ENCODE measurements at places on chromosomes 7 and 10. TPM values are rescaled to one million over a fixed set of nuclear protein-coding genes. Genes with fewer than 3 reads are reported as not detected.

Gene CLDN4
- 5.8 TPM for total RNA-seq

Gene FRMPD2
- not detected for total RNA-seq

Gene GRM8
- total RNA-seq: not detected

Gene TMEM178B
- 1.3 TPM for total RNA-seq

Gene VAX1
- 1.5 TPM for total RNA-seq

Gene LEP
- not detected for total RNA-seq

Gene SFTPA1
- not detected for total RNA-seq

Gene TMEM236
- total RNA-seq: 0.05 TPM

Gene OPN1SW
- total RNA-seq: not detected

Gene GOT1
- total RNA-seq: 43.1 TPM

Gene PITX3
- total RNA-seq: 1.5 TPM

Gene ADCYAP1R1
- 0.03 TPM for total RNA-seq

Gene SSC4D
- total RNA-seq: 1.5 TPM

Gene LIPF
- total RNA-seq: not detected

Gene CYP2E1
- total RNA-seq: 0.11 TPM

Gene OR2A7
- total RNA-seq: not detected

Gene C10orf62
- total RNA-seq: not detected

Gene ITPRID1
- total RNA-seq: not detected

Gene VIPR2
- total RNA-seq: 0.06 TPM

Gene GRID2IP
- not detected for total RNA-seq

Gene CDHR3
- total RNA-seq: 3.7 TPM

Gene SLC26A5
- not detected for total RNA-seq

Gene THNSL1
- 4.7 TPM for total RNA-seq

Gene NUDT1
- 98.7 TPM for total RNA-seq

Gene TBC1D12
- 5.9 TPM for total RNA-seq

Gene RBP4
- 4.9 TPM for total RNA-seq

Gene FRAT1
- total RNA-seq: 1.9 TPM

Gene ASB13
- total RNA-seq: 24.6 TPM

Gene CSTF2T
- 17.0 TPM for total RNA-seq

Gene GOLGA7B
- total RNA-seq: 4.2 TPM

Gene PIP
- 0.19 TPM for total RNA-seq

Data from A549 treated with dexamethasone at 1 μM for 4 hours (cell line).